ENCODE measurements at places on chromosomes 16 and 17.

DNA sequence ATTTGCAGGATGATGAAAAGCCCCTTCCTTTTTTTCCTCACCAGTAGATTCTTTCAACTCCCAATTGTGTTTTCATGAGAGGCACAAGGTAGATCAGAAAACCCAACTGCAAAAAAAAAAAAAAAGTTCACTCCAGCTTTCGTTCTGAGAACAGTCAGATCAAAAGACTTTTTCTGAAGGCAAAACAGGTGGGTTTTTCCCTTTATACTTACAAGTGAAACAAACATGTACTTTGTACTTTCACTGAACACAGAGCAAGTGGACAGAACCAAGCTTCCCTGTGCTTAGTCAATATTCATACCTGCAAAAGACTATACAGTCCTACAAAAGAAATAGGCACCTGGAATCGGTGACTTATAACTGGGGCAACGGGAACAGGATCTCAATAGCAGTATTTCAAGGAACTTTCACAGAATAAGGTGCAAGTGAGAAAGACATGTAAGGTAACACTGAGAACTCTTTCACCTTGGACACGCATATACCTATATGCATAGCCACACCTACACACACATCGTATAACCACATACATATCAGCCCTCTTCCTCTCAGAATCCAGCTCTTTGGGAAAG is 54.1 kb downstream of the TOX3 start:
- no peak for DNase-seq

DNA sequence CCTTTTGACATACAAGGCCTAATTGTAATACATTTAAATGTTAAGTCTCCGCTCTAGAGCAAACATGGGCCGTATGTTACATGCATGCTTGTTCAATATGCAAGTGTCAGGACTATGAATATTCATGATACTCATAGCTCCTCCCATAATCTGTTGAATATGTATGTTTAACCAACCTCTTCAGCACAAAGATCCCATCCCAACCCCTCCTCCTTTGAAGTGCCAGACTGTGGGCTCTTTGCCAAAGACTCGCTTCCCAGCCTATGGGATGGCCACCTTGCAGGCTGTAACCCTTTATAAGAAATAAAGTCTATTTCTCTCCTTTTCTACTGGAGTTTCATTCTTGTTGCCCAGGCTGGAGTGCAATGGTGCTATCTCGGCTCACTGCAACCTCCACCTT is 156.2 kb downstream of the ABCC12 start:
- DNase-seq, result no peak

DNA sequence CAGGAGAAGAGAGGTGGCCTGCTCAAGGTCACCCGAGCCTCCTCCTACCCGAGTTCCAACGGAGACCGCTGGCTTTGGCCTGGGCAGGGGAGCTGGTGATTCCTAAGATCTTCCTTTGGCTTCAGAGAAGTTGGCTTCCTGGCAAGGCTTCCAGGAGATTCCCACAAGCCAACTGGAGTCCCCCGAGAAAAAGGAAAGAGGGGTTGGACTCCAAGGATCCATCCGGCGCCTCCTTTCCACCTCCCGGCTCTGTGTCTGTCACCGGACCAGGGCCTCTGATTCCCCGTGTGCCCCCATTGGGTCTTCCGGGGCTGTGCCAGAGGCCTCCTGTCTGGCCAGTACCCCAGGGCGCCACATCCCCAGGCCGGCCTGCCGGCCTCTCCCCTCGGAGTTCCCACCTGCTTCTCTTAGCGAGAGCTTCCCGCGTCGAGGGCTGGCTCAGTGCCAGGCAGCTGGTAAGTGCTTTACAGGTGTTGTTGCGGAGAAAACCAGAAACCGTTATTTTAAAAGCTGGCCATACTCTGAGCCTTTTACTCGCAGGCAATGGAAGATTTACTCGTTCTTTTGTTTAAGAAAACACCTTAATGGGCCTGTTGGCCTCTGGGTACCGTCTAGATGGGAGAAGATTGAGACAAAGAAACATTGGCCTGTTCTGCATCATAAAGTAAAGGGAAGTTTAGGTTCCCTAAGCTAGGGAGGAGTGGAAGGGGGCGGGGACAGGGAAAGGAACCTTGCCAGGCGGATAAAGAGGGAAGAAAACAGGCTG is 258.4 kb upstream of the SDK2 start:
- no peak for DNase-seq

DNA sequence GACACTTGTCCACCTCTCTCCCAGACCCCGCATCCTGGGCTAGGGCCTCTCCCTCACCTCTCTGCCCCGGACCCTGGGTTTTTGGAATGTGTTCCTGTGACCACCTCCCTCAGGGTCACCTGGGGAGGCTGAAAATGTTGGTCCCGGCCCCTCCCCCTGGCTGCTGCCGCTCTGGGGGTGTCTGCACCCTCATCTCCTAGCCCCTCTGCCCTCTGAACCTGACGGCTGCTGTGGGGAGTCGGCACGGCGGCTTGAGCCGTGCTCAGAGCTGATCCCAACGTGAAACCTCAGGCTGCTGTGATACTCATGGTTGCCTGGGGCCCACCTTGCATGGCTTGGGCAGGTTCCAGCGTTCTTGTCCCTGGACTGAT is 42.8 kb downstream of the ADCY7 start:
- DNase-seq, result no peak

GRCh38 chr17:21512307-21513011 is 136.3 kb downstream of the KCNJ12 start:
- DNase-seq, result no peak

DNA sequence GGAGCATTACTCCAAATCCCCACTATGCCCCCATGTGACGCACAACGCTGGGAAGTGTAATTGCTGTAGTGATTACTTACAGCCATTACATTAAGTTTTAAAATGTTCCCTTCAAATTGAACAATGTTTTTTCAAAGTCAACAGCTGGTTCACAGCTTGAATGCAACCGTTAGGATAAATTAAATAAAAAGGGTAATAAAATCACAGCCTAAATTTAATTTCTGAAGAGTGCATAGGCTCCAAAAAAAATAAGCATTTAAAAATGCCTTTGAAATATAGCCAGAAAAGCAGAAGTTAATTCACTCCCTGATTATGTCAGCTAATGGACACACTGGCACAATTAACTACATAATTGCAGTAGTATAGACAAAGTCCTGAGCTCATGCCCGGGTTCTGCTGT is 50.5 kb upstream of the KDM8 start:
- DNase-seq, result no peak

GRCh38 chr16:12191102-12191501 is 214.6 kb downstream of the SNX29 start:
- DNase-seq, result no peak

DNA sequence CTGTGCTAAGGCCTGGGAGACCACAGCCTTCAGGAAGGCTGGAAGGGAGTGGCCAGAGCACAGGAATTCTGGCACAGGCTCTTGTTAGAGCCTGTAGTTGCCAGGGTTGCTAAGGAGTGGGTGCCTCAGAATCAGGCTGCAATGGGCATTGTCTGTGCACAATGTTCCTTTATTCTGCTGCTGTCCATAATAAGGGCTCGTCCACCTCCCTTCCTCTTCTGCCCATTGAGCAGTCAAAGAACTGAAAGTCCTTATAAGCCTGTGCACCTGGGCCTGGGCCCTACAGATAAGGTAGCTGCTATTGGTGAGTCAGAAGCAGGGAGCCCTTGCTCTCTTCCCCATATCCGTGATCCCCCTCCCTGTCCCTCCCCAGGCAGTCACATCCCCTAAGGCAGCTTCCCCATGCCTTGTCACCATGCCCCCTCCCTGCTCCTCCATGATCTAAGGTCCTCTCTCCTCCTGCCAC is 5.4 kb upstream of the CNGB1 start:
- DNase-seq, result no peak

DNA sequence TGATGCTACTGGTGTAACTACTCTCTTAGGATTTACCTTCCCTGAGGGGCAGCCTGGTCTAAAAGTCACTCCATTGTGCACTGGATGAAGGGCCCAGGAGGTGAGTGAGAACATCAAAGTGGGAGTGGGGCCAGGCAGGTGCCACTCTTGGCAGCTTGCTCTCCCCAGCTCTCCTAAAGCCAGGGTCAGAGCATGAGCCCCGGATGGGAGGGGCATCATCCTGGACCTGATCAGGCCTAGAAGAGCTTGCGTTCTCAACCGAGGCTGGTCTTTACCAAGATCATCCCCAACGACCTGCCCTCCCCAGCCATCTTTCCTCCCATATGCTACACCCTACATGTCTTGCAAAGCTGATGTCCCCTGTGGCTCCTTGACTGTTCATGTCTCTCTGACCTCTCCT is 87.1 kb downstream of the AIPL1 start:
- no peak for DNase-seq

DNA sequence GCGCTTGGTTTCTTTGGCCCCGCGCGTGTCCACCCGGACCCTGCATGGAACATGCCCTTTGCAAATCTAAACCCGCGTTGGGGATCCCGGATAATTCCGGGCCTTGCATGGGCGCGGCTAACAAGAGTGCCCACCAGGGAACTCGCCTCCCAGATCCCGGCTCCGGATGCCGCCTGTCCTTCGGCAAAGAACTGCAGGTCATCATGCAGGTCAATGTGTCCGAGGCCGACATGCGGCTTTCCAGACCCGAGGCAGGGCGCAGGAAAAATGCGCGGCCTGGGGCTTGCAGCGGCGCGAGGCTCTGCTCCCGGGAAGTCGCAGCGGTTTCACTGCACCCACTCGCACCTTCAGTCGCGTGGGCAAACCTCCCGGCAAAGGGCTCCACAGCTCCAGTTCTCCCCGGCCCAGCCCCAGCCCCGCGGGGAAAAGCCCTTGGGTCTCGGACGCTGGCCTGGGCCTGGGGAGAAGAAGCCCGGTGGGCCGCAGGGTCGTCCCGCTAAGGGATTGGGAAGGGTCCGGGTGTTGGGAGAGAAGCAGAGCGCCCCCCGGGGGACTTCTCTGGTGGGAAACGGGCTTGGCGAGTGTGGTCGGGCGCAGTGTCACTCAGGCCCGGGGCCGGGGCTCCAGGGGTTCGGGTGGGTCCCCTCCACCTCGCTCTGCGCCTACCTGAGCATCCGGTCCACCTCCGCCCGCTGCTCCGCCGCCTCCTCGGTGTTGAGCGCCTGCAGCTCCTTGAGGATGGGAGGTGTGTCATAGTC is 805 bp downstream of the HNF1B start:
- DNase-seq, result no peak

DNA sequence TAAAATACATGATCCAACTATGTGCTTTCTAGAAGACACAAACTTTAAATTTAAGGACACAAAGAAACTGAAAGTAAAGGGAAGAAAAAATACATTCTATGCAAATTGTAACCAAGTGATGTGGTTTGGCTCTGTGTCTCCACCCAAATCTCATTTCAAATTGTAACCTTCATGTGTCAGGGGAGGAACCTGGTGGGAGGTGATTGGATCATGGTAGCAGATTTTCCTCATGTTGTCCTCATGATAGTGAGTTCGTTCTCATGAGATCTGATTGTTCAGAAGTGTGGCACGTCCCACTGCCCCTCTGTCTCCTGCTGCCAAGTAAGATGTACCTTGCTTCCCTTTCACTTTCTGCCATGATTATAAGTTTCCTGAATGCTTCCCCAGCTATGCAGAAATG is 15.0 kb downstream of the OR1A1 start:
- DNase-seq, result no peak

GRCh38 chr17:27207073-27207513 is 86.8 kb upstream of the WSB1 start:
- DNase-seq, result no peak

DNA sequence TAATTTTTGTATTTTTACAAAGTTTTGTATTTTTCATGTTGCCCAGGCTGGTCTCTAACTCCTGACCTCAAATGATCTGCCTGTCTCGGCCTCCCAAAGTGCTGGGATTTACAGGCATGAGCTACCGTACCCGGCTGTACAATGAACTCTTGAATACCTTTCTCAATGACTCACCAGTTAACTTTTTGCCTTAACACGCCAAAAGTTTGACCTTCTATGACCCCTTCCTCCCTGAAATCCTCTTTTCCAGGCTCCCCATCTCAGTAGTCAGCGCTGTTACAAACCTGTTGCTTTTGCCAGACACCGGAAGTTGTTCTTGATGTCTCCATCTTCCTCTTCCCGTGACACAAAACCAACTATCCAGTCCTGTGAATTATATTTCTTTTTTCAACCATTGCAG is 158.1 kb upstream of the ASIC2 start:
- DNase-seq, result no peak

DNA sequence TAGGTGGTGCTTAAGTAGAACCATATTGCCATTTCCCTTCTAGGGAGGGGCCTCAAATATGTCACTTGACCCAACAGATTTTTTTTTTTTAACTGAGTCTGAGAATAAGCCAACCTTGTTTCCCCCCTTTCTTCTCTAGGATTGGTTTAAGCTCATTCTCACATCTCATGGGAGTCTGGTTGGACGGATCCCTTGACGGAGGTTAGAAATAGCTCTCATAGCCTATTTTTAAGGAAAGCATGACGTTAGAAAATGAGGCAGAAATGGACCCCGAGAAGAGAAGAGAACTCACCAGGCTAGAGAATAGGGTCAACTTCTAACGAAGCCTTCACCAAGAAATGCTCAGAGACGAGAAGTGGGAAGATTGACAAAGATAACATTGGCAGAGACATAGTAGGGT is 95.1 kb upstream of the ZFHX3 start:
- DNase-seq, result no peak

- DNase-seq, result no peak
Observed at GRCh38 chr17:4980644-4981216, 6.7 kb downstream of the CAMTA2 start.

- DNase-seq, result no peak
Observed at GRCh38 chr17:44837196-44837595, 7.1 kb upstream of the GJC1 start.

DNA sequence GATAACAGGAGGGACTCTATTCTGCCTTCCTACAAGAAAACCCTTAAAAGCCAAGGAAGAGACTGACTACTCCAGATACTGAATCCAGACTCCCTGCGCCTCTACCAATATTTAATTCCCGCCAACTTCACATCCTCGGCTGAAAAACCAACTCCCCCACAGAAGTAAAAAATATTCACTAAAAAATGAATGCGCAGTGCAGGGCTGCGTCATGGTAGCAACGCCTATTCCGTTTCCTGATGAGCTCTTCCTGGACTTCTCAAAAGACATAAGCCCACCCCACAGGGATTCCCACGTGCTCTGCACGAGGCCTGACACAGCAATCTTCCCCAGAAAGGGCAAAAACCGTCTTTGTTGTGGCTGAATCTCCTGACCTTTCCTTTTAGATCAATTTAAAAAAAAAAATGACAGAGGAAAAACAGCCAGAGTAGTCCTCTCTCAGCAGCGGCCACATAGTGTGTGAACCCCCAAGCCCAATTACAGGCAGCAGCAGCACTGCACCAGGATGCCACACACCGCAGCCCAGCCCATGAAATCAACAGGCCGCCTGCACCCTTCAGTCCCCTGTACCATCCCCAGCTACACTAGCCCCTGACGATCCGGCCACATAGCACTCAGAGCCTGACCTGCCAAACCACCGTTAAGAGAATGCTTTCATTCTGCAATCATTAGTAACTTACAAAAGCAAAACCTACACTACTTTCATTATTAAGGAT is 23.9 kb downstream of the KLHDC4 start:
- DNase-seq, result no peak

- no peak for DNase-seq
Observed at GRCh38 chr17:1367351-1367745, 32.7 kb downstream of the YWHAE start.

GRCh38 chr17:19285213-19285900 is 48.2 kb downstream of the EPN2 start:
- no peak for DNase-seq
